ENCODE measurements at places on chromosomes 5 and 9. TPM values are rescaled to one million over a fixed set of nuclear protein-coding genes. Genes with fewer than 3 reads are reported as not detected.

GRCh38 chr5:88666761-88667495, 216.1 kb downstream of the MEF2C start:
- DNase-seq, result no peak

DNA sequence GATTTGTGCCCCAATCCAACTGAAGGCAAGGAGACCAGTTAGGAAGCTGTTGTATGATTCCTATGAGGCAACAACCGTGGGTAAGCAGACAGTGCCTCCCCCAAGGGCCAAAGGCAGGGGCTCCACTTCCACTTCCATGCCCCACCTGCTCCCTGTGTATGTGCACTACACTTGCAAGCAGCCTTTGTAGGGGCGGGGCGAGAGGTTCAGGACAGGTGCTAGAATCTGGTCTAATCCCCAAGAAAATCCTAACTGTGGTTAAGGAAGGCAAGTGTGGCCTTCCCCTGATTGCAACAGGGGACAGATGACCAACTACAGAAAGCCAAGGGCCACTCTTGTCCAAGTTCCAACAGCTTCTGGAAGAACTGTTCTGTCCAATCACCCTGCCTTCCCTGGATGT, 41.7 kb downstream of the B4GALT1 start:
- peak; percentile 82 for DNase-seq

GRCh38 chr5:55154873-55155272, 5.1 kb upstream of the GPX8 start:
- peak; percentile 54 for DNase-seq

DNA sequence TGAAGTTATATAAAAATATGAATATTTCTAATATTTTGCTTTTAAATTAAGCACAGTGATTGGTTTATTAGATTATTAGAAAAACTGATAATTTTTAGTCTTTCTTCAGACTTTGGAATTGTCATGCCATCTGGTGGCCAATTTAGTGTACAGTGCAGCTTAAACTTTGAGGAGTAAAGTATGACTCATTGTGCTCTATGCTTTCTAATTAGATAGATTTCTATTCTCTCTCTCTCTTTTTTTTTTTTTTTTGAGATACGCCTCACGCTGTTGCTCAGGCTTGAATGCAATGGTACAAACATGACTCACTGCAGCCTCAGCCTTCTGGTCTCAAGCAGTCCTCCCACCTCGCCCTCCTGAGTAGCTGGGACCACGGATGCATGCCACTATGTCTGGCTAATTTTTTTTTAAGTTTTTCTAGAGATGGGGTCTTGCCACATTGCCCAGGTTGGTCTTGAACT, 42.1 kb upstream of the GPR21 start:
- peak; percentile 69 for DNase-seq

- DNase-seq, result no peak
Measured at GRCh38 chr5:35963381-35963843, 25.0 kb upstream of the CAPSL start.

- no peak for DNase-seq
Measured at GRCh38 chr5:669842-670395, 23.2 kb downstream of the TPPP start.

- peak; percentile 66 for DNase-seq
Measured at GRCh38 chr5:16446993-16447392, 18.6 kb downstream of the ZNF622 start.

The GLRA1 gene
- total RNA-seq, result not detected

The ZNF366 gene
- total RNA-seq, result 1.4 TPM

The DRD1 gene
- not detected for total RNA-seq

The TCF7 gene
- 0.27 TPM for total RNA-seq

The NMRK1 gene
- 39.0 TPM for total RNA-seq

The PRSS3 gene
- total RNA-seq, result not detected

The LMX1B gene
- total RNA-seq, result not detected

The PCDHB16 gene
- 13.5 TPM for total RNA-seq

The ZNF618 gene
- 4.9 TPM for total RNA-seq

The IRX4 gene
- not detected for total RNA-seq

Measured in myocyte (in vitro differentiated cells).